ENCODE measurements at places on chromosomes 7 and 10.
A peak's percentile ranks its signal among the peaks of the same experiment; 100 is the strongest.

- peak; percentile 69 for DNase-seq
These were observed 4.3 kb downstream of the PLEKHA8 start for GRCh38 chr7:30032310-30033125.

- DNase-seq, result no peak
These were observed 80.0 kb upstream of the INSIG1 start for GRCh38 chr7:155217634-155218033.

- no peak for DNase-seq
These were observed 45.3 kb upstream of the MALRD1 start for GRCh38 chr10:19003341-19003740.

GRCh38 chr7:119256001-119256400 lies 1017.0 kb upstream of the KCND2 start:
- no peak for DNase-seq

- no peak for DNase-seq
These were observed 82.8 kb upstream of the DIP2C start for GRCh38 chr10:772227-772637.

GRCh38 chr10:97234400-97234799 lies 48.6 kb upstream of the SLIT1 start:
- peak; percentile 18 for DNase-seq

DNA sequence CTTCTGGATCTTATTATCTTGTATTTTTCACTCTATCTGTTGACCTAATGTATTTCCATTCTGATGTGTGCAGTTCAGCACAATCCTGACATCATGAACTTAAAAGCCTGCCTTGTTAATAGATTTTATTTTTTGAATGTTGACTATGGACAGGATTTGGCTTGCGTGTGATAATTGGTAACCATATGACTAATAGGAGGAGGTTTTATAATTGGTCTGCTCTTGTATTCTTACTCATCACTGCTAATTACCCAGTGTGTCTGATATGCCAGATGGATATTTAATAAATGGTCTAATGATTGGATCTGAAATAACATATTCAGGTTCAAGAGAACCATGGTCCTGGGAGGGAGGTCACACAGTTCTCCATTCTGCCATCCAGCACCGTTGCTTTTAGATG lies 45.9 kb downstream of the MTURN start:
- no peak for DNase-seq

GRCh38 chr7:158947627-158948026 lies 91.3 kb downstream of the DYNC2I1 start:
- DNase-seq, result no peak

DNA sequence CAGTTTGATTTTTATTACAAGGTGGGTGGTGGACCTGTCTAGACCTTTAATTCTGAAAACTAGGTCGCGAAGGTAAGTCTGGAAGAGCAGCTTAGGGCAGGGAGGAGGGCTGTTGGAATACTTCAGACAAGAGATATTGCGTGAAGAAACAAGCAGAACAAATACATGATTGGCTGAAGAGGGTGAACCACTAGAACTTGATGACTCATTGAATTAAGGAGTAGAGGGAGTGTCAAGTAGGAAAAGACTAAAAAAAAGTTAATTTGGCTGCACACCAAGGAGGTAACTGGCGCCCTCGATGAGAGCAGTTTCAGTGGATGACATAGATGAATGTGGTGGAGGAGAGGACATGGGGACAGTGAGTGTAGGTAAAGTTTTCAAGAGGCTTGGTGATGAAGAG lies 41.3 kb downstream of the WNT2 start:
- DNase-seq, result peak; percentile 64

DNA sequence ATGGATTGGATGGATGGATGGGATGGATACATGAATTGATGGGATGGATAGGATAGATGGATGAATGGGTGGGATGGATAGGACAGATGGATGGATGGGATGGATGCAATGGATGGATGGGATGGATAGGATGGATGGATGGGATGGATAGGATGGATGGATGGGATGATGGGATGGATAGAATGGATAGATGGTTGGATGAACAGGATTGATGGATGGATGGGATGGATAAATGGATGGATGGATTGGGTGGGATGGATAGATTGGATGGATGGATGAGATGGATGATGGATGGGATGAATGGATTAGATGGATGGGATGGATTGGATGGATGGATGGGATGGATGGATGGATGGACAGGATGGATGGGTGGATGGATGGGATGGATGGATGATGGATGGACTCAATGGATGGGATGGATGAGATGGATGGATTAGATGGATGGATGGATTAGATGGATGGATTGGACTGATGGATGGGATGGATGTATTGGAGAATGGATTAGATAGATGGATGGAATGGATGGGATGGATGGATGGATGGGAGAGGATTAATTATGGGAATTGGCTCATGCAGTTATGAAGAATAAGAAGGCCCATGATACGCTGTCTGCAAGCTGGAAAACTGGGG lies 136.4 kb downstream of the ADAM12 start:
- DNase-seq, result no peak

- DNase-seq, result no peak
These were observed 1134.0 kb downstream of the XPNPEP1 start for GRCh38 chr10:108789336-108789735.

- DNase-seq, result no peak
These were observed 55.2 kb upstream of the CDK13 start for GRCh38 chr7:39894904-39895303.

DNA sequence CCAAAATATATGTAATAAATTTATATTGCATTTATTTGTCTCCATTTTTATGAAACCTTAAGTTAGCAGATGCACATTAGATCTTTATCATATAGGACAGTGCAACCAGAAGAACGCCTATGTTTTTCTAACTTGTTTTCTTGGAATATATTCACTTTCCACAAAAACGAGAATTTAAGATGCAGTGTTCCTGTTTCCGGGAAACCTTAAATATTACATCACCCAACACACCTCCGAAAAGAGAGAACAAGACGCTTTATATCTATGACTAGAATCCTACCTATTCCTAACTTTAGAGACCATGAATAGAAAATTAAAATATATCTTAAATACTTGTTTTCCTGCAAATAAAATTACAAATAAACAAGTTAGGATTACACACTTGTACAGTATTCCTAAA lies 1.9 kb downstream of the EZH2 start:
- DNase-seq, result no peak

DNA sequence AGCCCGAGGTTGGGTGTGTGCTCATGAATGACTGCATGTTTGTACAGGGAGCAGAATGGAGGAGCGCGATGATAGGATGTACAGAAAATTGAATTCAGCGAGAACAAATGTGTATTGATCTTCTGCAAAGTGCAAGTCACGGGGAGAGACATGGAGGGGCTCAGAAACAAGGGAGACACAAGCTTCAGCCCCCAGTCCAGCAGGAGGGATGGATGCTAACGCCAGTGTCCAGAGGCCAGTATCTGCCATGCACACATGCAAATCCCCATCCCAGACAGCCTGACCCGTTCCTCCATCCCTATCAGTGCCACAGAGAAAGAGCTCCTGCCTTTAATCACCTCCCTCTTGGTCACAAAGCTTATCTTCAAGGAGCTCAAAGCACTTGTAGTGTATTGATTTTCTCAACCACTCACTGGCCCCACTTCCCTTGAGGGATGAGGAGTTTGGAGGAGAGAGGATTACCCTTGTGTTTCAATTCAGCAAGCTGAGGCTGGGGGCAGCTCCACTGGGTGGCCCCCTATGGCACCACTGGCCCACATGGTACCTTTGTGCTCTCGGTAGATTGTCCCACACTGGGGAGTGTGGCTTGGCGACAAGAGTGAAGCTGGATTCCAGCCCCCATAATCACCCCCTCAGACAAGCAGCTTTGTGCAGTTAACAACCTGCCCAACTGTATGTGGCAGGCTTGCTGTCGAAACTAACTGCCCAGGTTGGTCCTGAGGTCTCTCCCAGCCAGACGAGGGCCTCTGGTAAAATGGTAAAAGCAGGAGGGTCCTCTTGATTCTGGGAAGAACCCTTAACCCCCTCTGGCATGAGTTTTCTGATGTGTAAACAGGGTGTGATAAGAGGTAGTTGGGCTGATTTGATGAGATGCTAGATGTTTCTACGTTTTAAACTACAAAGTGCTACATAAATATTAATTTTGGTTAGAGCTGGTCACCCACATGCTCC lies 151.6 kb upstream of the UNC5B start:
- no peak for DNase-seq

DNA sequence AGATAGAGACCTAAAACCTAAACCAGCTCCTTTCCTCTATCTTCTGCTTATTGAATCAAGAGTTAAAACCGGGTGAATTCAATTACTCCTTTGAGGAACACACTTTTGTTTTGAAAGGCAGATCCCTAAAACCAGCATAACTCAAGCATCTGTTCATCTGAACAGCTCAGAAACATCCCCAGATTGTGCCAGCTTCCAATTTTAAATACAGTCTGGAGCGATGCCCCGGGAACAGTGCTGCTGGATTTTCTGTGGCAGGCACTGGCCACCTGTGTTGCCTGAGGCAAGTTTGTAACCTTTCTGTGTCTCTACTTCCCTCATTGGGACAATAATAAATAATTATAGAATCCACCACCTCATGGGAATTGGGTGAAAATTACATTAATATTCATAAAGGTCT lies 281.4 kb upstream of the NFE2L3 start:
- DNase-seq, result no peak

DNA sequence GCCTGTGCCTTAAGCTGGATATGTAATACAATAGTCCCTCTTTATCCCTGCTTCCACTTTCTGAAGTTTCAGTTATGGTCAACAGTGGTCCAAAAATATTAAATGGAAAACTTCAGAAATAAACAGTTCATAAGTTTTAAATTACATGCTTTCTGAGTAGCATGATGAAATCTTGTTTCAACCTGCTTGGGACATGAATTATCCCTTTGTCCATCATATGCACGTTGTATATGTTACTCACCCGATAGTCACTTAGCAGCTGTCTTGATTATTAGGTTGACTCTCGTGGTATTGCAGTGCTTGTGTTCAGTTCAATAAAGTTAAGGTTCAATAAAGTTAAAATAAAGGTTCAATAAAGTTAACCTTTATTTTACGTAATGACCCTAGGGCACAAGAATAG lies 25.5 kb downstream of the C1GALT1 start:
- DNase-seq, result peak; percentile 32

GRCh38 chr7:46089281-46089680 lies 168.2 kb upstream of the IGFBP3 start:
- no peak for DNase-seq

- DNase-seq, result peak; percentile 75
These were observed 7.4 kb upstream of the PFKFB3 start for GRCh38 chr10:6195376-6195775.

GRCh38 chr10:124180044-124180745 lies 86.8 kb upstream of the CHST15 start:
- DNase-seq, result no peak

GRCh38 chr10:88207121-88207546 lies 343.7 kb downstream of the PTEN start:
- DNase-seq, result peak; percentile 56

GRCh38 chr10:109149666-109150350 lies 773.5 kb downstream of the XPNPEP1 start:
- DNase-seq, result no peak
